ENCODE measurements at places on chromosomes 6 and 20. TPM values are rescaled to one million over a fixed set of nuclear protein-coding genes. Genes with fewer than 3 reads are reported as not detected.

The BPI gene
- not detected for total RNA-seq

The MACROD2 gene
- 4.0 TPM for total RNA-seq

The LMBRD1 gene
- 46.4 TPM for total RNA-seq

The EFCAB8 gene
- total RNA-seq: under 0.01 TPM

The KIZ gene
- total RNA-seq: 8.9 TPM

The DST gene
- total RNA-seq: 133 TPM

The CTCFL gene
- not detected for total RNA-seq

The CPNE5 gene
- 0.36 TPM for total RNA-seq

The LST1 gene
- not detected for total RNA-seq

The GGTLC1 gene
- total RNA-seq: not detected

The OR12D3 gene
- total RNA-seq: not detected

The POLR1C gene
- total RNA-seq: 41.4 TPM

The GJA1 gene
- total RNA-seq: 24.0 TPM

The HDGFL1 gene
- total RNA-seq: not detected

The EYS gene
- under 0.01 TPM for total RNA-seq

The MOXD1 gene
- total RNA-seq: 18.9 TPM

The CST3 gene
- 102 TPM for total RNA-seq

The OR2W1 gene
- total RNA-seq: not detected

The IL17F gene
- total RNA-seq: not detected

The PNLDC1 gene
- not detected for total RNA-seq

The CCN6 gene
- not detected for total RNA-seq

The EMILIN3 gene
- under 0.01 TPM for total RNA-seq

The SLX4IP gene
- 5.8 TPM for total RNA-seq

The HLA-C gene
- 1,046 TPM for total RNA-seq

The RNF39 gene
- not detected for total RNA-seq

The PAK5 gene
- total RNA-seq: not detected

The FILIP1 gene
- under 0.01 TPM for total RNA-seq

The TEAD3 gene
- 5.0 TPM for total RNA-seq

The HRH3 gene
- not detected for total RNA-seq

The LY6G5B gene
- 2.1 TPM for total RNA-seq

The SUMO4 gene
- 2.8 TPM for total RNA-seq

The C6orf15 gene
- total RNA-seq: not detected

The SNPH gene
- 12.4 TPM for total RNA-seq

The LY6G5C gene
- total RNA-seq: under 0.01 TPM

The FAM184A gene
- 0.73 TPM for total RNA-seq

The ENPP4 gene
- under 0.01 TPM for total RNA-seq

The CST7 gene
- not detected for total RNA-seq

The FNDC11 gene
- 0.73 TPM for total RNA-seq

The SRXN1 gene
- total RNA-seq: 56.8 TPM

The CRISP3 gene
- not detected for total RNA-seq

The HNF4A gene
- total RNA-seq: 0.33 TPM

The MRPS10 gene
- 55.2 TPM for total RNA-seq

The ACTR5 gene
- 5.5 TPM for total RNA-seq

The HLA-DMA gene
- total RNA-seq: 10.5 TPM

The C20orf204 gene
- total RNA-seq: 1.00 TPM

The CDSN gene
- not detected for total RNA-seq

The TCF21 gene
- total RNA-seq: not detected

The SLC16A10 gene
- 12.0 TPM for total RNA-seq

The SRC gene
- 13.8 TPM for total RNA-seq

The HLA-B gene
- total RNA-seq: 494 TPM

The KIAA1755 gene
- 1.7 TPM for total RNA-seq

The EEF1A2 gene
- 0.34 TPM for total RNA-seq

The OLIG3 gene
- total RNA-seq: not detected

The GTSF1L gene
- total RNA-seq: not detected

The SPATS1 gene
- not detected for total RNA-seq

All from melanocyte of skin (primary cell).